ENCODE measurements at places on chromosomes 12 and 14.

DNA sequence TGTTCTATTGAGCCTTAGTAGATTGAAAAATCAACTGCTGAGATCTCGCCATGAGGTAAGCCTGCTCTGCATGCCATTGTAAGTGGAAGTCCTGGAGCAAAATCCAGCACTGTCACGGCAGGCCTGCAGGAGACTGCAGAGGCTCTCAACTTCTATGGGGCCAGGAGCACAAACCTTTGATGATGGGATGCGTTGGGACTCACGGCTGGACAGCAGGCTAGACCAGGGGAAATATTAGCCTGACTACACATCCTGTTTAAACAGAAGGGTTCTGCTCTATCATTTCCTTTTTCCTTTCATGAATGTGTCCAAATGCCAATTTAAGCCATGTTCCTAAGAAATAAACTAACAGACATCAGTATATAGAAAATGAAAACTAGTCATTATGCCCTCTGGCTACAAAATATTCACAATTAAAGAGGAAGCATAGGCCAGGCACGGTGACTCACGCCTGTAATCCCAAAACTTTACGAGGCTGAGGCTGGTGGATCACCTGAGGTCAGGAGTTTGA, 33.9 kb upstream of the RASSF8 start:
- no peak for DNase-seq

DNA sequence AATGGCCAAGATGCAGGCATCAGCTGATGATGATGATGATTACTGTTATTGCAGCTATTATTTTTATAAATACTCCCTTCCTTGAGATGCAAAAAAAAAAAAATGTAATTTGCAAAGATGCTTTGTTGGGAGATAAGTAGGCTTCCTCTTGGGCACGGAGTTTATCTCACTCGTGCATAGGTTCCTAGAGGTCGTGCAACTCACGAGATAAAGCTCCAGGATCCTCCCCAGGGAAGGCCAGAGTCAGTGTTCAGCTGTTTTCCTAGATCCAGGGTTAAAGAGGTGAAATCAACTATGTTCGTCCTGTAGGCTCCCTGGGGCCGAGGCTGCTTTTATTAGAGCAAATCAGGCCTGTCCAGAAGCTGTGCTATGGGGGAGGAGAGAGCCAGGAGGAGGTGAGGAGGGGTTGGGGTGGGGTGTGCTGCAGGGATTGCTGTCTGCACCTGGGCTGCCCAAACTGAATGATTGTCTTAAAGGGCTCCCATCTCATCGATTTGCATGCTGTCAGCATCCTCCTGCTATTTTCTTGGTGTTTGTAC, 270.3 kb downstream of the NRXN3 start:
- no peak for DNase-seq

DNA sequence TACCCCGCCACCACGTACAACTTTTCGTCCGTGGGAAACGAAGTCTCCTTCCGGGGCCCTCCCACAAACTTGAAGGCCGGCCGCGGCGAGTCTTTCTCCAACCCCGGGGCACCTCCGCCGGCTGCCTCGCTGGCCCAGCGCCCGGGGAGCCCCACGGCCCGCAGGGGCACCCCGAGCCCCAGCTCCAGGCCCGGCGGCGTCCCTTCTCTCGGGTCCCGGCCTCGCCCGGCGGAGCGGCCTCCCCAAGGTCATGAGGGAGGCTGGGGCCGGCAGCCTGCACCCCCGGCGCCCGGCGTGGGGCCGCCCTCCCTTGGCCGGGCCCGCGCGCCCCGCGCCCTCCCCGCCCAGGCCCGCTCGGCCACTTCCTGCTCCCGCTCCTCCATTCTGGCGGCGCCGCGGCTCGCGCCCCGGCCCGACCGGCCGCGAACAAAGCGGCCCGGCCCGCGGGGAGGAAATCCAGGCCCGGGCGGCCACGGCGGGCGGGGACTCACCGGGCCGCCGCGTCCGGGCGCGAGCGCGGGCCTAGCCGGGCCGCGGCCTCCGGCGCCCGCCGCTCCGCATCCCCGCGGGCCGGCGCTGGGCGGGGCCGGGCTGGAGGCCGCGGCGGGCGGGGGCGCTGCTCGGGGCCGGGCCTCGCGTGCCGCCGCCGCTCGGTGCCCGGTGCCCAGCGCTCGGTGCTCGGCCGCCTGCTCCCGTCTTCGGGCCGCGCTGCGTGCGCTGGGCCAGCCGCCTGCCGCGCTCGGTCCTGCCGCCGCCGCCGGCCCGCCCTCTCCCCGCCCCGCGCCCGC, at the start of gene AKT1:
Gene AKT1, minus strand, starts transcription at position 756 of the 788 bp plus-strand sequence. CDS start 3,105 bp downstream, outside the sequence.
- no peak for DNase-seq

GRCh38 chr14:60508707-60509437, at the start of gene SIX6:
Gene SIX6 (plus strand): TSS chr14:60509146. CDS start chr14:60509399, 253 bp downstream.
- no peak for DNase-seq

GRCh38 chr12:52514471-52515318, 5.5 kb downstream of the KRT5 start:
- no peak for DNase-seq

DNA sequence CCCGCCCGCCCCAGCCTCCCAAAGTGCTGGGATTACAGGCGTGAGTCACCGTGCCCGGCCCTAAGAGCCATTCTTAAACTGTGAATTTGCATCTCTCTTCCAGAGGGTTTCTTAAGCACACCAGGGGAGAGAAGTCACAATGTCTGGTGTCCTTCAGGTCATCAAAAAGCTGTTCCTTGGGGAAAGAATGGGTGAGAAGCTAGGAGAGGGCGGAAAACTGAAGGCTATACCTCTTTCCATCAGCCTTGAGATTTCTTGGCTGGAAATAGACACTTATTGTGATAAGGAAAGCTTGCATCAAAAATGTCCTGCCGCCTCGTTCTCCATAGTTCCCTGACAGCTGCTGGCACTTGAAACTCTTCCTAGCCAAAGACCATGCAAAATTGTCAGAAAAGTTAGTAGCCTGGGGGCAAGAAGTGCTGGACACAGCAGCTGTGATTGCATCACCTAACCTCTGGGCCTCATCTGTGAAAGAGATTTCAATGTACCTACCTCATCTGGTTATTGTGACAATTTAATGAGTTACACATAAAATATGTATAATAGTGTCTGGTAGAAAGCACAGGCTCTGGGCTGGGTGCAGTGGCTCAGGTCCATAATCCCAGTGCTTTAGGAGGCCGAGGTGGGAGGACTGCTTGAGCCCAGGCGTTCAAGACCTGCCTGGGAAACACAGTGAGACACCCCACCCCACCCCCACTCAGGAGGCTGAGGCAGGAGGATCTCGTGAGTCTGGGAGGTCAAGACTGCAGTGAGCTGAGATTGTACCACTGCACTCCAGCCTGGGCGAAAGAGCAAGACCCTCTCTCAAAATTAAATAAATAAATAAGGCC, 9.7 kb upstream of the UBC start:
- no peak for DNase-seq

GRCh38 chr14:24834956-24835355, 201.0 kb upstream of the GZMB start:
- DNase-seq = no peak

DNA sequence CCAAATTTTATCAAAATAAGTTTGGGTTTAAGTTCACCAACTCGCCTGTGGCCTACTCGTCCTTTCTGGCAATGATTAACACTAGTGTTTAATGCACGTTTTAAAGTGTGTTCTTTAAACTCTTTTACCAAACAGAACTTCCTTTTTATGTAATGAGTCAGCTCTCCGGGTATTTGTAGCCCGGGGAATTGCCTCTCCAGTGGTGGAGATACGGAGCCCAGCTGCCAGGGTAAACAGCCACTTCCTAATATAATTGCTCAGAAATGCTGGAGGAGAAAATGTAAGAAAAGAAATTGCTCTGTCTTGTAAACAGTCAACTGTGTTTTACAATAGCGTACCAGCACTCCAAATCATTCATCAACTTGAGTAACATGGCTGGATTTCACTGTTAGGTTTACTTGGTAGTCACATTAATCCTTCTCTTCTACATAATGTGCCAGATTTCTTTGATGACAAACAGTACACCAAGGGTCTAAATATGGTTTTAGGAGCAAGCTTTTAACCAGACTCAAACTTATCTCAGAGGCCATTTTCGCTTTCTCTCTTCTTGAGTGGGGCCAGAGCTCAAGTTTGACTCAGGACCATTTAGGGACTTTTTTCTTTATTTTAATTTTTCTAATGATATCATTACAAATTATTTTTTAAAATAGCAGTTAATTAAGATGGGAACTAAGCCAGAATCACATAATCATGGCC, 101.2 kb upstream of the SLC38A2 start:
- DNase-seq = no peak

- no peak for DNase-seq
Measured at GRCh38 chr12:47396902-47397663, 308.7 kb downstream of the RPAP3 start.

GRCh38 chr12:5308216-5308615, 123.7 kb upstream of the NTF3 start:
- DNase-seq = no peak

DNA sequence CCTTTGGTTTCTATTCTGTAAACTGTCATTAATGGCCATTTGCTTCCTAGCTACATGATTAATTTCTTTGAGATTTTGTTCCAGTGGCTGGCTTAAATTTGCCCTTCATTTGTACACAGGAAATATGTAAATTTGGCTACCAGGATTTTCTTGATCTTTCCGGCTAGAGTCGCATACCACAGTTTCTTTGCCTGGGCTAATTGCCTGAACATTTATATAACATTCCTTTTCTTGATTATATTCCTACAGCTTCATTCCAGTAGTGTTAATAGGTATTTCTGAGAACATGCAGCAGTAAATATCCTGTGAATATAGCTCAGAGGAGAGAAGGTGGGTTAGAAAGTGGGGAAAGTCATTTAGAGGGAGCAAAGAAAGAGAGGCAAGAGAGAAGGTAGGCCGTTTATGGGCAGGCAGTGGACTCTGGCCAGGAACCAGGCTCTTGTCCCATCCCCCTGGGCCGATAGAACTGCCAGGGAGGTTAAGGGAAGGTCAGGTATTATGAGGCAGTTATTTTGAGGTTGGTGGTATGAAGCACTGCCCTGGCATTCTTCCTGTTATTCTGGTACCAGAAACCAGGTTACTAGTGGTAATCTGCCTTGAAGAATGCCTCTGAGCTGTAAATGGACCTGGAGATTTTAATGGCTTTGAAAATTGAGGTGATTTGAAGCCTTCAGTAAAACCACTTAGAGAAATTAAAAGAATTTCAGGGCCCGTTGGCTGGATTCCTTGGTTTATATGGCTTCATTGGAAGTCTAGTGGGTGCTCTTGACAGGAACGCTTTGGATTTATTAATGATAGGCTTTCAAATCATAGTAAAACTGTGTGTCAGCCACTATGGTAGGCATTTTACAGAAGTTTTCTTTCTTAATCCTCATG, 4.4 kb downstream of the RNF10 start:
- DNase-seq = no peak

- DNase-seq = no peak
Measured at GRCh38 chr14:66085224-66085623, 400.9 kb upstream of the CCDC196 start.

DNA sequence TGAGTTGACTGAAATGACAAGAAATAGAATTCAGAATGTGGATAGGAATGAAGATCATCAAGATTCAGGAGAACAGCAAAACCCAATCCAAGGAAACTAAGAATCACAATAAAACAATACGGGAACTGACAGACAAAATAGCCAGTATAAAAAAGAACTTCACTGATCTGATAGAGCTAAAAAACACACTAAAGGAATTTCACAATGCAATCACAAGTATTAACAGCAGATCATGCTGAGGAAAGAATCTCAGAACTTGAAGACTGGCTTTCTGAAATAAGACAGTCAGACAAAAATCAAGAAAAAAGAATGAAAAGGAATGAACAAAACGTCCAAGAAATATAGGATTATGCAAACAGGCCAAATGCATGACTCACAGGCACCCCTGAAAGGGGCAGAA, 15.3 kb upstream of the OR5AU1 start:
- DNase-seq = no peak

GRCh38 chr12:68864604-68865003, 56.6 kb downstream of the MDM2 start:
- no peak for DNase-seq

DNA sequence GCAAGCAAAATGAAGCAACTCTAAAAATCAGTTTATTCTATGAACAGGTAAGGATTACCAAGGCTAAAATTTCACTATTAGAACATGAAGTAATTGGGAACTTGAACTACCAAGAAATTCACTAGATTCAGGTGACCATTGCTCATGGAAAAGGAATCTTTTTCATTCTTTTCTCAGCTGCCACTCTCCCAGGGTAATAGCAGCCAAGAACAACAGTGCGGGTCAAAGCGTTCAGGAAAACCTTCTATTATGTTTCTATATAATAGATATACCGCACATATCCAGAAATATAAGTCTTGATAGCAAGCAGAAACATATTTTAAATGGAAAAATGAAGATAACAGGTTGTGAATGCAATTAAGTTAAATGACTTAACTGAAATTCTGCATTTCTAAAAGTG, 125.6 kb downstream of the NELL2 start:
- DNase-seq = no peak

DNA sequence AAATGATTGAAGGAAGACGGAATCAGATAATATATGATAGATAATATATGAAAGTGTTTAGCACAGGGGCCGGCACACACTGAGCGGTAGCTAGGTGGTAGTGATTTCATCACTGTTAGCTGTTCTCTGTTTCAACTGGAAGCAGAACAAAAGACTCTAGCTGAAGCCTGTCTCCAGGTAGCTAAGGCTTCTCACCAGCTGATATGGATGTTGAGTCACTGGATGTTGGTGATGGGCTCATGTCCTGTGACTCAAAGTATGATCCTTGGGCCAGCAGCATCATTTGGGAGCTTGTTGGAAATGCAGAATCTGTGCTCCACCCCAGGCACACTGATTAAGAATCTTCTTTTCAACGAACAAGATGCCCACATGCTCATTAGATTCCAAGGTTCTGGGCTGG, 21.7 kb upstream of the KCNA5 start:
- no peak for DNase-seq

GRCh38 chr12:61213646-61214045, 1046.6 kb upstream of the USP15 start:
- no peak for DNase-seq

- DNase-seq = no peak
Measured at GRCh38 chr12:69765515-69765914, 26.9 kb downstream of the RAB3IP start.

GRCh38 chr12:114685320-114685781, 1.4 kb upstream of the TBX3 start:
- no peak for DNase-seq

DNA sequence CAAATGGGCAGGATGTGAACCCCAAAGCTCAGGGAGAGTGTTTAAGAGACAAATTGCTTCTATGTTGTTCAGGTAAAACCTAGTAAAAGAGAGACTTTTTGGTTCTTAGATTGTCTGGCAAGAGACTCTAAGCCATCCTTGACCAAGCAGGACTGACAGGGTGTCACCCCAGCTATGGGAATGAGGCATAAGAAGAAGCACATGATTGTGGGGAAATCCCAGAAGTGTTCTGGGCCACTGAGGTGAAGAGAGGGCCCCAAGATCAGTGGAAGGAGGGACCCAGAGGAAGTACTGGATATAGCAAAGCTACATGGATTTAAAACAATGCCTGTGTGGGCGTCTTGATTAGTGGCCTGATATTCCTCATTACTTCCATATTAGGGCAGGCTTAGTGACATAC, 99.0 kb downstream of the SAMD4A start:
- DNase-seq = no peak

- no peak for DNase-seq
Measured at GRCh38 chr12:57893431-57894353, 47.2 kb upstream of the CTDSP2 start.
